Posterior cingulate gyrus (tissue), 11 donors: ENCODE measurements at places on chromosomes 7 and 10.

DNA sequence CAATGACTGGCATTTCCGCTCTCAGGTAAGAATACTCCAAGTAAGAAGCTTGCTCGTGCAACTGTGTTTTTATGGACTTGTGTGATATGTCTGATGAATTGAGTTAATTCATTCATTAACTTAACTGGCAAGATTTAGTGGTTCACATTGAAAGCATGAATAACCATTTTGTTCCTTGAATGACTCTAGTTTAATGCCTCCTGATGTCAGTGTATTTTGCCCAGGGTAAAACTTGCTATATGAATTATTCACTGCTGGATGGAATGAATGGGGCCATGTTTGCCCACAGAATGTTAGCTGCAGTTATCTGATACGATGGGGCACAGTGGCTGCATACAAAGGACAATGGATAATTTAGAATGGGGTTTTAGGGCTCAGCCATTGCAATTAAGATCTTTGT lies 124.1 kb downstream of the ZNF365 start:
- DNase-seq: no peak

DNA sequence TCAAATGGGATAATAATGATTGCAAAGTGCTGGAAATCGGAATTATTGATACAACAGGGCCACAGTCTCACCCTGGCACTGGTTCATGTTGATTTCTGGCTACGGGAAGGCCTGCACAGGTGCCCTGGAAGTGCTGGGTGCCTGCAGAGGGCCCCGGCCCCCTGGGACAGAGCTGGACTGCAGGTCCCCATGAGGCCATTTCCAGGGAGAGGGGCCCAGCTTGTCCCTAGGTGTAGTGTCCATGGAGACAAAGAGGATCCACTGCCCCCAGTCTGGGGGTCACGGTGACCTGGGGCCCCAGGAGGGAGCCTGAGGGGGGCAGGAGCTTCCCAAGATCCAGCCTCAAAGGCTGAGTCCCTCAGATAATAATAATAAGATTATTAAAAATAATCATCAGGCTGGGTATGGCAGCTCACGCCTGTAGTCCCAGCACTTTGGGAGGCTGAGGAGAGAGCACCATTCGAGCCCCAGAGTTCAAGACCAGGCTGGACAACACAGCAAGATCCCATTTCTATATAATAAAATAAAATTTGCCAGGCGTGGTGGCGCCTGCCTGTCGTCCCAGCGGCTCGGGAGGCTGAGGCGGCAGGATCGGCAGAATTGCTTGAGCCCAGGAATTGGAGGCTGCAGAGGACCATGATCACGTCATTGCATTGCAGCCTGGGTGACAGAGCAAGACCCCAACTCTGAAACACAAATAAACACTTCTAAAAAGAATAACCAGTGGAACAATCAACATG lies 98.1 kb downstream of the MICALL2 start:
- DNase-seq: no peak

GRCh38 chr7:96016735-96017134 lies 244.4 kb downstream of the DYNC1I1 start:
- DNase-seq: no peak

DNA sequence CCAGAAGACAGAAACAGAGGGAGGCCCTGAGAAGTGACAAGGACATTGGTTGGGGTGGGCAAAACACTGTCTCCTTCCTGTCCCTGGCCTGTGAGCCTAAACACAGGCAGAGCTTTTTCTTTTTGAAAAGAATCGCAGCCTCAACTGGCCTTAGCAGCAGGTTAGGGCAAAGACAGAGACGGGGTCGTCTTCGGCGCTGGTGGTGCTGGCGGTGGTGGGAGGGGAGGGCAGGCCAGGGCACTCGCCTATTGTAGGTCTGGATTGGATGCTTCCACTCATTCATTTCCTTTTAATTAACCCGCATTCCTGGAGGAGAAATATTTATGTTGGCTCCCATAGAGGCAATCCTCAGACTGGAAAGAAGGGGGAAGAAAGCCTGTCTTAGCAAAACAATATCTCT lies 22.6 kb downstream of the WNT8B start:
- DNase-seq: no peak

DNA sequence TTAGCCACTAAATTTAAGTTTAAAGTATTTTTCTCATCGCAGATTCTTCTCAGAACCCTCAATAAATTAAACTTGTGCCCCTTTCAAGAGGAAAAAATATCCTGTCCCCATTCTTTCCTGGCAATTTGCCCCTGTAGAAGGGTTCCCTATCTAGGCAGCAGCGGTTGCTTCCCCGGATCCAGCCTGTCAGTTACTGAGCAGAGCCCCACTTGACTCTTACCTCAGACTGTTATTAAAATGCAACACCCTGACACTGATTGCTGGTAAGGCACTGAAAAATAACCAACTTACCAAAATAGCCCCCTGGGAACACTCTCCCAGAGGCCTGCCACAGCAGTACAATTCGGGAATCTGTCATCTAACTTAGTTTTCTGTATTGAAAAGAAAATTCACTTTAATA lies 13.9 kb downstream of the LMTK2 start:
- no peak for DNase-seq
